Suppressor macrophage treated with lipopolysaccharide for 1 hour (primary cell): ENCODE measurements at places on chromosomes 2 and 18.

- DNase-seq, result no peak
Measured at GRCh38 chr18:66749481-66750035, 145.7 kb upstream of the CDH19 start.

DNA sequence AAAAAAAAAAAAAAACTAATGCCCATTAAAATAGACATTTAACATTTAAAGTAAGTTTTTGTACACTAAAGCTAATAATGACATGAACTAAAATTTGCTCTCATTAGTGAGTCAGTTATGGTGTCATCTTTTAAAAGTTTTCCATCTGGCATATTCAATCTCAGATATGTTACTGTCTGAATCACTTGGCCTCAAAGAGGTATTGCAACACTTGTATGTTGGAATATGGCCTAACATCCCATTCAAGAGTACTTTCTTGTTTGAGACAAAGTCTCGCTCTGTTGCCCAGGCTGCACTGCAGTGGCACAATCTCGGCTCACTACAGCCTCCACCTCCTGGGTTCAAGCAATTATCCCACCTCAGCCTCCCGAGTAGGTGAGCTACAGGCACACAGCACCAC is 169.7 kb downstream of the TMEM163 start:
- DNase-seq, result peak; percentile 22

- peak; percentile 52 for DNase-seq
Measured at GRCh38 chr18:61988100-61988499, 95.3 kb upstream of the RNF152 start.

- DNase-seq, result no peak
Measured at GRCh38 chr18:9856092-9856491, 29.7 kb upstream of the TXNDC2 start.

DNA sequence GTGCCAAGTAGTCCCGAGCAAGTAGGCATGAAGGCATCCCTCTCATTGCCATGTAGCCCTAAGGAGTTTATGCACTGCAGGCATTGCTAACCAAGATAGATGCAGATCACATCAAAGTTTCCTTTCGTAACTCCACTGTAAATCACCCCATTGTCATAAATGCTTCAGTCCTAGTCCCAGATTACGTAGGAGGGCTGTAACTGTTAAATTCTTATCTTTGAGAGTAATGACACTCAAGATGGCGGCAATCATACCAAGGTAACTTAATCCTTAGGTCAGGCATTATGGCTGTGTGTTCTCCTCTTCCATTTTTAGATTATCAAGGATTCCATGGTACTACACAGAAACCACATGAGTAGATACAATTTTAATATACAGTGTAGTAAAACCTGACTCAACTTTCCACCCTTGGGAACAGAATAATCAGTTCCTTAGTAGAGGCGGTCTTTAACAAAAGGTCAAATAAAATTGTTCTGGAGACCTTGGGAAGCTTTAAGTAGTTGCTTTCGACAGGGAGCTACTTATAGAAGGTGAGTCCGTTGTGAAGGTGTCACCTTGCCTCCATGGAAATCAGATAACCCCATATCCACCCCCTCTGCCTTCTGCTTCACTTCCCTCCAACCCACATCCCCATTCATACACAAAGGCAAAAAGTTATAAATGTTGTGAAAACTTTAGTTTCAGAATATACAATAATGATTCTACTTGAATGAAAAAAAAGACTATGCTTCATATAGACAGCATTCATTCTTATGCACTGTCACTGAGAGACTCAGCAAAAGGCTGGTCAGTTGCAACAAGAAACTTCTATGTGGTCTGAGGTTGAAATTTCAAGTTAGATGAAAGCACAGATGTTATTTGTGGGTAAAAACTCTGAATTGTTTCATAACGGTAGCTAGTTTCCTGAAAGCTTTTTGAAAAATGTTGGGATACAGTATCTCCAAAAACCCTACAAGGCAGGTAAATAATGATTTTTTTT is 64.8 kb upstream of the GALNT5 start:
- DNase-seq, result no peak

GRCh38 chr18:79326413-79327198 is 69.1 kb upstream of the NFATC1 start:
- DNase-seq, result no peak

GRCh38 chr18:31225668-31226067 is 63.0 kb upstream of the DSC1 start:
- no peak for DNase-seq

DNA sequence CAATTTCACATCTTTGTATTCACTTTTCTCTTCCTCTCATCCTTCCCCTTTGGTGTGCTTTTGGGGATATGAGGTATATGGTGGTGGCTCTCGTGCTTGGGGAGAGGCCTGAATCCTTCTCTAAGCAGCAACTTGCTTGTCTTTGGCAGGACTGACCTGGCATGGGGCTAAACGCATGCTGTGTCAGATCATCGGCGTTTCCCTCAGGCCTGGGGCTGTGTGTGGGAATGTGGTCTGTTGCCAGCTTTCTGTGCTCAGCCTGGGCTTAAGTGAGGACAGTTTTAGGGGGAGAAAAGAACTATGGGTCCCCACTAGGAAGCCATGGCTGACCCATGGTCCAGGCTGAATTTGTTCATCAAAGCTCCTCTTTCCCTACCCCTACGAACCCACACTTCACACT is 60.7 kb downstream of the TET3 start:
- DNase-seq, result no peak

DNA sequence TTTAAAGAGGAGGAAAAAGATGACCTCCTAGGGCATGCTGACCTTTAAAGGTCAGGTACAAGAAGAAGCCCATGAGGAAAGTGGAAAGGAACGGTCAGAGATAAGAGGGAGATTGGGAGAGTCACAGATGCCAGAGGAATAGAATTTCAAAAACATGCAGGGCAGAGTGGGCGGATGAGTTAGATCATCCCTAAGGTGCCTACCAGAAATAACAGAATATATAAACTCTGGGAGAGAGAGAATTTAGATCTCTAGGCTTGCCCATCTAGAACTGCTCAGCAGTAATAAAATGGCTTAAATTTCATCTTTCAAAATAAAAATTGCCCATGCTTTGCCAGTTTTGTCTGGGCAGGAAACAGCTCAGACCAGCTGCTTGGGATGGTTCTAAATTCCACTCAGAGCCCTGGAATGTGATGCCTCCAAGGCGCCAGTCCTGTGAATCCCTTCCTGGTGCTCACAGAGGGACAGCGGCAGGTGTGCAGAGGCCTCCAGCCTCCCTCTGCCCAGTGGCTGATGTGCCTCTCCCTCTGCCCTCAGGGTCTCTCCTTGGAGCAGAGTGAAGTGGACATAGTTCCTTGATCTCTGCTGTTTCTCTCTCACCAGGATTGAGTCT is 130.9 kb downstream of the ANTXR1 start:
- DNase-seq, result no peak

DNA sequence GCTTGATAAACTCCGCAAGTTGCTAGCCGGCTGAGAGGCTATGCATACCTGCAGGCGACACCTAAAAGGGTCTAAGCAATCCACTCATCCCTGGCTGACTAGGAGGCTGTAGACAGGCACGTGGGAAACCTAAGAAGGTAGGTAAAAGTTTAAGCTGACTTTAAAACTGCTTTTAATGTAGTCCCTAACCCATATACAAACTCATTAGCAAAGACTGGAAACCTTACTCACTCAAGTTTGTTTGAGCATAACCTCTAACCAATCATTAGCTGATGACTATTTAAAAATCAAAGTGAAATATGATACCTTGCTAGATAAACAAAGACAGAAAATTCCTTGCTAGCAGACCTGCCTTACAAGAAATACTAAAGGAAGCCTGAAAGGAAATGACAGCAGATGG is 106.4 kb downstream of the EXOC6B start:
- no peak for DNase-seq

- DNase-seq, result peak; percentile 63
Measured at GRCh38 chr2:85702172-85702571, 8.0 kb downstream of the GNLY start.

- DNase-seq, result no peak
Measured at GRCh38 chr2:102768892-102769291, 7.1 kb downstream of the TMEM182 start.

DNA sequence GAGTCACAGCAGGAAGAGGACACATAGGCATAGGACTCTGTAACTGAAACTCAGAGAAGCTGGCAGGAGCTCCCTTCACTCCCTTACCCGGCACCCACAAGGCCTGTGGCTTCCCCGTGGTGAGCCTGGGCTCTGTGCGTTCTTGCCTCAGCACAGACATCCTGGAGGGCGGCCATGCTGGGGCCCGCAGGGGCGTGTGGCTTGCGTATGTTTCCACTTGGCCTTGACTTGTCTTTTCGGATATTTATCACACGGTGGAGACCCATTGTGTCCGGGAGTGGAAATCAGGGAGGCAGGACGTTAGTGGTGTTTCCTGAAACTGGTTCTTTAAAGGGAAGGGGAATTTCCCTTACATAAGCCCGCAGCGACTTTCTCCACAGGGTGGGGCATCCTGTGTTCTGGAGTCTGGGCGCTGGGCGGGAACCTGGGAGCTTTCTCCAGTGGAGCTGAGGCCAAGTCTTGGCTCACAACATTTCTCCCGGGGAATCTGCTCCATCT is 49.9 kb upstream of the EML6 start:
- peak; percentile 71 for DNase-seq

DNA sequence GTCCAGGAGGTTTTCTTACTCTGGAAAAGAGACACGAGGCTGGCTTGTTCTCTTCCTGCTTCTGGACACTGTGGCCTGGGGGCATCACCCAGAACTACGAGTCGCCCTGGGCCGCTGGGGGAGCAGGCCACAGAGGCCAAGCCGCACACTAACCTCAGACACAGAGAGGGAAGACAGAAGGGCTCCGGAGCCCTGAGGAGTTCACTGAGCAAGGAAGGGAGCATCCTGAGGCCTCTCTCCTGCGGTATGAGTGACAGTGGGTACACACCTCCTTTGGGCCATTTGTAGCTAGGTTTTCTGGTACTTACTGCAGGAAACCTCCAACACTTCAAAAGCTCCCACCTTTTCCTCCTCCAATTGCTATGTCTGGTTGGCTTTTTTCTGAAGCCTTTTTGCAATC is 494.1 kb downstream of the DLGAP1 start:
- DNase-seq, result no peak

- DNase-seq, result no peak
Measured at GRCh38 chr2:43729491-43730174, 44.2 kb upstream of the DYNC2LI1 start.

GRCh38 chr2:184113696-184114403 is 484.5 kb upstream of the ZNF804A start:
- DNase-seq, result no peak

GRCh38 chr2:108351889-108352288 is 25.9 kb upstream of the SULT1C4 start:
- no peak for DNase-seq

- peak; percentile 38 for DNase-seq
Measured at GRCh38 chr2:53740170-53740569, 27.4 kb upstream of the CHAC2 start.

DNA sequence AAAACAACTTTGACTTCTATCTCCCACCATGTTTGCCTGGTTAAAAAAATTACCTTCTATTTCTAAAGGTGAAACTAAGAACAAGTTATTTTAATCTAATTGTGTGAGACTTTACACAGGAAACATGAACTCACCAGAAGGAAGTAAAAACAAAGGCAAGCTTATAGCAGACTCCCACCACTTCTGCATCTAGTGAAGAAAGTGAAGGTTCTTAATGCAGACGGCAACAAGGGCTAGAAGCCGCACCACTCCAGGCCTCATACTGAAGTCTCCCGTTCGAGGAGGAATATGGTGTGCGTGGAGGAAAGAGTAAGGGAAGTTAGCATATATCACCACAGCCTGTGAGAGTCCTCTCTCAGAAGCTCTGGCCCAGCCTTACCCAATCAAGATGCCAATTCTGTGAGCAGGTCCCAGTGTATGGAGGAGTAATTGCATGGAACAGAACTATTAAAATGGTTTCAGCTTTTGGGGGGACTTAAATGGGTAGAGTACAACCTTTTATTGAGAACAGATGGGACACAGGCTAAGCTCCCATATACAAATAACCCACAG is 958.7 kb downstream of the BCL11A start:
- no peak for DNase-seq

- DNase-seq, result no peak
Measured at GRCh38 chr2:71932780-71933466, 214.7 kb downstream of the CYP26B1 start.

- peak; percentile 18 for DNase-seq
Measured at GRCh38 chr2:236551471-236552211, 18.0 kb upstream of the ACKR3 start.

DNA sequence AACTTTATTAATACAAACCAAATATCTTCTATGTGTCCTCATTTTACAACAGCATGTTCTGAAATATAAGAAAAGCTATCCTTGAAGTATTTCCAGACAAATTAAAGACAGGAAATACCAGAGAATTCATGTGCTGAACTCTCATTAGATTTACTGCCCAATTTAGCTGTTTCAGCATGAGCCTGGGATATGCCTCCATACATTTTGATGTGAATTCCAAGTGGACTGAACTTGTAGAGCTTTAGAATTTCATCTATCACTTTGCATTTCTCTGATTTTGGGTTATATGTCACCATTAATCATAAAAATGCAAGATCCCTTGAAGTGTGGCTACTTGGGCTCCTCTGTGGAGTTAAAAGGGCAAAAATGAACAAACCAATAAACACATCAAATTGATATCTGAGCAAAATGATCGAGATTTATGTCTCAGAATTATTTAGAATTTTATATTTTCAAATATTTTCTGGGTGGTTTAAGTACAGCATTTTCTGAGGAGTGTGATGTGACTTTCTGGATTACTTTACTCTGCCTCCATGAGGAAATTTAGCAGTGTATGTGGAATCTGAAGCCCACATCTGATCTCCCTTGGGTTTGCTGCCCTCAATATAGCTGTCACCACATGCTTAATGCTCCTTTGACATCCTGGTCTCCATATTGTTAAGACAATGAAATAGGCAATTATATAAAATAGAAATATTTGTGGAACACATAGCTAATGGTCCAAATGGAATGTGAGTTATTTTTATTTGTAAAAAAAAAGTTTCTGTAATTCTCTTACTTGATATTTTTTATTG is 206.6 kb upstream of the RBMS1 start:
- no peak for DNase-seq

GRCh38 chr2:20471902-20472559 is 25.2 kb downstream of the RHOB start:
- no peak for DNase-seq

DNA sequence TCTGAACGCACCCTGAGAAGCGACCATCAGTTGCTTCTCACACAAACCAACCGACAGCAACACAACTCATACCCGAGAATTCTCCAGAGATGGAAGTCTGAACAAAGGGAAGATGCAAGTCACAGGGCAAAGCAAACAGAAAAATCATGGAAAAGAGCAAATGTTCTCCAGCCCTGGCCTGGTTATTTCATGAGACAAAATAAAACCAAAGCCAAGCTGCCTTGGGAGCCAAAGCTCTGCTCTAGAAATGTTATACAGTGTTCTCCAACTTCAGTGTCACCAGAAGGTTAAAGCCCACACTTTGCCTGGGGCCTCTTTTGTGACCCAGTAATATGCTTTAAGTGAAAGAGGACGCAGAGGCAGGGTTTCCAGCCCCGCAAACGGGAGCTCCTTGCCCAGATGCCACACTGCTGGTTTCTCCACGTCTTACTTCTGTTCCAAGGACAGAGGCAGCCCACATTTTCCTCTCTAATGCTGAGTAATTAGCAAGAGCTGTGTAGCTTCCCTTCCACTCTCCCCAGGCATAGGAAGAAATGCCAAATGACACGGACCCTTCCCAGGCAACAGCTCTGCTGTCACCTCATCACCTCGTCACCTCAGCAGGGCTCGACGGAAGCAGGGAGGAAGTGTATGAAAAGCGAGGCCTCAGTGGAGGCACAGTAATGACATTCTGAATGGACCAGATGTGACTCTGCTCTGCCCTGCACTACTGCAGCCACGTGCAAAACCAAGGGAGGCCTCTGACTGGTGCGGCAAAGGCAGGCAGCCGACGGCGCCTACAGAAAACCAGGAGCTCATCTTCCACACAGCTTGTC is 64.7 kb downstream of the FBXO15 start:
- no peak for DNase-seq
